ENCODE measurements at places on chromosomes 7 and 10.

DNA sequence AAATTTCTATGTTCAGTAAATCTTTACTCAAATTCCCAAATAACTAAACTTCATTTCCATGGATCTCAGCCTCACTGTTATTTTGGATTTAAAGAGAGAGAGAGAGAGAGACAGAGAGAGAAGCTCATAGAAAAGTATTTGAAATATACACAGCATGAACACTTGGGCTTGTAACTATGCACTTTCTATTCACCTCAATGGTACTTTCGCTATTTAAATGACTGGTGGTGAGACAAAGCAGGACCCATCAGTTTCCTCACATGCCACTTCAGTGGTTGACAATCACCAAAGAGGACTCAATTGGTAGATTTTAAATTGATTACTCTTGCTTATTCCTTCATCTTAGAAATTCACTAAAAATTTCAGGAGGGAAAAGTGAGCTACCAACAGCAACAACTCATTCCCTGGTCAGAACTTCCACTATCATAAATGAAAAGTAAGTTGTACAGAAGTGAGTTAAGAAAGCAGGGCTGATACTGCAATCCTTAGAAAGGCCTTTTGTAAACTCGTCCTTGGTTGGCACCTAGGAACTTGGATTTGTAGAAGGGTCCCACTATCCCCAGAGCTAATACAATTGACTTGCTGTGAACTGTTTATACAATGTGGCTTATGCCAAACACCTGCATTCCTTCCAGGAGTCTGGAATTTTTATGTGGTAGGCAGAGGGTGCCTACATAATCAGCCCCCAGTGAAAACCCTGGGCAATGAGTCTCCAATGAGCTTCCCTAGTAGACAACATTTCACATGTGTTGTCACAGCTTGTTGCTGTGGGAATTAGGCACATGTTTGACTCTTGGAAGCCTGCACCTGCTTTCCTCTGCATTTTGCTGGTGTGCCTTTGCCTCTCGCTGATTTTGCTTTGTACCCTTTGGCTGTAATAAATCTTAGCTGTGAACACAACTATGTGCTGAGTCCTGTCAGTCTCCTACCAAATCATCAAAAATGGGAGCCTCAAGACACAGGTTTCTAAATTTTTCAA lies 10.8 kb downstream of the ERLIN1 start:
- H3K4me1 ChIP-seq, result no peaks in the 10 kb centered on the region
- no peaks in the 10 kb centered on the region for H3K27me3 ChIP-seq
- no peak overlapping the region for H3K27ac ChIP-seq
- DNase-seq, result no peak
- H3K36me3 ChIP-seq, result peaks cover 72% of the 10 kb centered on the region
- H3K4me3 ChIP-seq, result no peak overlapping the region

- H3K4me3 ChIP-seq, result no peak overlapping the region
- no peak for DNase-seq
- H3K36me3 ChIP-seq, result no peaks in the 10 kb centered on the region
- H3K27ac ChIP-seq, result no peak overlapping the region
- no peaks in the 10 kb centered on the region for H3K27me3 ChIP-seq
Measured at GRCh38 chr10:126407831-126408230, 19.6 kb upstream of the ADAM12 start.

DNA sequence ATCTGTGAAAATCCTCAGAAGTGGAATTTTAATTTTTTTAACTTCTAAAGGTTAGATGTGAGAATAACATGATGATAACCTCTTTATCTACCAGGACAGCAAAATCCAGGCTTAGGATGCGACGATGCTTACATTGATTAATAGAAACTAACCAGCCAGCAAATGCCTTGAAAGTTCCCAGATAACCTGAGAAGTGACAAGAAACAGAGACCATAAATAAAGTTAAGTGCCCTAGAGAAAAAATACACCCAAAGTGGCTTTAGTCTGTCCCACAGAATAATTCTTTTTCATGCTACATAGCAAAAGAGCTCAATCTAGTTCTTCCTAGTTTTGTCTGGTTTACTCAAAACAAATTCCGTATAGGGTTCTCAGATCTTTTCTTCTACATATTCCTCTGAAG lies 262.7 kb downstream of the WDR11 start:
- H3K27me3 ChIP-seq, result no peaks in the 10 kb centered on the region
- H3K27ac ChIP-seq, result no peak overlapping the region
- no peaks in the 10 kb centered on the region for H3K4me1 ChIP-seq
- DNase-seq, result no peak
- H3K36me3 ChIP-seq, result no peaks in the 10 kb centered on the region

- no peaks in the 10 kb centered on the region for H3K27me3 ChIP-seq
- H3K4me3 ChIP-seq, result no peak overlapping the region
- no peaks in the 10 kb centered on the region for H3K36me3 ChIP-seq
- no peak overlapping the region for H3K27ac ChIP-seq
- DNase-seq, result no peak
Measured at GRCh38 chr7:36155811-36156361, 2.8 kb downstream of the EEPD1 start.

DNA sequence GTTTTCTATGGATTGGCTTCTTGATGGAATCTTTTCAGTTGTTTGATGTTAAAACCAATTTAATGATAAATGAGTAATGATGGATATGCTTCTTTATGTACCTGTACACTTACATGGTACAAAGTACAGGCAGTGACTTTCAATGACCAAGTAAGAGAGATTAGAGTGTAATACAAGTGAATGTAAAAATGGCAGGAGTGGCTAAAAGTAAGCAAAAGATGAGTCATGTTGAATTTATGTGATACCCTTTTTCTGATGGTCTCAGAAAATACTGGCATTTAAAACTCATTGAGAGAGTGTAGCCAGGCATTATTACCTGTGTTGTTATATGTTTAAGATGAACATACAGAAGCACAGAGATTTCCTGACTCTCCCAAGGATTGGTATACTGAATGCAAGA lies 97.1 kb downstream of the GPR85 start:
- H3K4me3 ChIP-seq, result no peak overlapping the region
- H3K36me3 ChIP-seq, result no peaks in the 10 kb centered on the region
- no peaks in the 10 kb centered on the region for H3K27me3 ChIP-seq
- no peaks in the 10 kb centered on the region for H3K4me1 ChIP-seq
- DNase-seq, result no peak

DNA sequence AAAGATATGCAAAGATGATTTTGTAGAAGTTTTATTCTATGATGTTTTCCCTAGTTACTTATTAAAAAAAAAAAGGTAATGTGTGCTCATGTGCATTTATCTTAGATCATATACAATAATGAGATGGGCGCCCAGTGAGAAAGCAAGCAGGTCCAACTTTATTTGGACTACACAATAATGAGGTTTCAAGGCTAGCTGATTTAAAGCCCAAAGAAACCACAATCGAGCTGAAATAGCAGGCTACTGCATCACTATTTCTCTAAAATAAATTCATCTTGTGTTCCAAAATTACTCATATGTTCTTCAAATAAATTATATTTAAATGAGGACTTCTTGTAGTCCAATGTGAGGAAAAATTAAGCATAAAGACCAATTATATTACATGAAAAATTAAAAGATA lies 110.1 kb downstream of the JMJD1C start:
- no peaks in the 10 kb centered on the region for H3K36me3 ChIP-seq
- H3K27ac ChIP-seq, result no peak overlapping the region
- no peak overlapping the region for H3K4me3 ChIP-seq
- no peaks in the 10 kb centered on the region for H3K4me1 ChIP-seq

- no peak overlapping the region for H3K4me3 ChIP-seq
- H3K4me1 ChIP-seq, result no peaks in the 10 kb centered on the region
- no peaks in the 10 kb centered on the region for H3K27me3 ChIP-seq
- H3K36me3 ChIP-seq, result no peaks in the 10 kb centered on the region
Measured at GRCh38 chr10:127047878-127048238, 142.6 kb downstream of the DOCK1 start.

- DNase-seq, result no peak
- no peaks in the 10 kb centered on the region for H3K4me1 ChIP-seq
- no peaks in the 10 kb centered on the region for H3K27me3 ChIP-seq
- H3K27ac ChIP-seq, result no peak overlapping the region
- no peak overlapping the region for H3K4me3 ChIP-seq
- H3K36me3 ChIP-seq, result no peaks in the 10 kb centered on the region
Measured at GRCh38 chr7:73976761-73977618, 51.0 kb upstream of the ELN start.

- no peaks in the 10 kb centered on the region for H3K4me1 ChIP-seq
- H3K27me3 ChIP-seq, result no peaks in the 10 kb centered on the region
- H3K36me3 ChIP-seq, result no peaks in the 10 kb centered on the region
- no peak overlapping the region for H3K27ac ChIP-seq
- no peak overlapping the region for H3K4me3 ChIP-seq
- no peak for DNase-seq
Measured at GRCh38 chr10:21080261-21080660, 183.2 kb upstream of the NEBL start.

DNA sequence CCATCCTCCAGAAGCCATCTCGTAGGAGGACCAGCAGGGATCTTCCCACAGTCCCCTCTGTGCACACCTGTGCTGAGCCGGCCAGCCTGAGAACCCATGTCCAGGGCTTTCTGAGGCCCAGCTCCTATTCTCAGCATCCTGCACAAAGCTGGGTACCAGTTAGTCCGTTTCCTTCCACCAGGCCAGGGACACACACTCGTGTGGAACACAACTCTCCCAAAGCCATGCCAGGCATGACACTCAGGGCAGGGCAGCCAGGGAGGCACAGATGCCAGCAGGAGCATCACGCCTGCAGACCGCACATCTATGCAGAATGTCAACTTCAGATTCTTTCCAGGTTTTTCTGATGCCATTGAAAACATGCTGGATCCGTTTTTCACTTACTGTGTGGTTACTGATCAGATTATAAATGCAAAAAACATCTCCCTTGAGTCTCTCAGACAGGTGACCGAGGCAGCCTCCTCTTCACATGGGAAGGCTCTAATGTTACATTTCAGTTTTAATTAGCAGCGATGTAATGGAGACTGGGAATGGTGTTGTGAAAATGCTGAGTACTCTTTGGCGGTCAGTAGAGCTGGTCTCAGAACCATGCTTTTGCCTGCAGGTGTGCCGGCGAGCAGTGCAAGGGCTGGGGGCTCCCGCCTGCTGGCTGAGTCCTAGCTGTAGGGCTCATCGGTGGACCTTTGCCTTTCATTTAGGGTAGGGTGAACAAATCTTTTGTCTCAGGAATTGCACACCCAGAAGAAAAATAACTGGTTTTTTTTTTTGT lies 3.3 kb upstream of the SUN1 start:
- no peak for DNase-seq
- H3K27ac ChIP-seq, result no peak overlapping the region
- peaks cover 6% of the 10 kb centered on the region for H3K36me3 ChIP-seq
- H3K4me3 ChIP-seq, result no peak overlapping the region
- peaks cover 40% of the 10 kb centered on the region for H3K4me1 ChIP-seq

GRCh38 chr10:117222976-117223692 lies 17.8 kb upstream of the SLC18A2 start:
- no peaks in the 10 kb centered on the region for H3K36me3 ChIP-seq
- H3K27ac ChIP-seq, result no peak overlapping the region
- no peak for DNase-seq
- H3K4me1 ChIP-seq, result no peaks in the 10 kb centered on the region
- H3K27me3 ChIP-seq, result no peaks in the 10 kb centered on the region

DNA sequence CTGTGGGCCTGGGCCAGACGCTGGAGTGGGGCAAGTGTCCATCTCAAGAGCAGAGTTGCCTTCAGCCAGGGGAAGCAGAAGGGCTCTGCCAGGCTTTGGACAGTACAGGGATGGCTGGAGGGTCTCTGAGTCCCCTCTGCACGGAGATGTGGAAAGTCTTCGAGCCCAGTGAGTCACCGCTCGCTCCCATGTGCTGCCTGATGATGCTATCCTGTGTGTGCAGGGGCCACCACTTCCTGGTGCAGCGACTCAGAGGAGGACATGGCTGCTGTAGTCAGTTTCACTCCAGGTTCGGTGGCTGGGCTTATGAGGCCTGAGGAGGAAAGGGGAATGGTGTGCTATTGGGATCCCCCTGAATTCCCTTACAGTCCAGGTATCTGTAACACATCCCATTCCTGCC lies 6.0 kb downstream of the ADCYAP1R1 start:
- no peak overlapping the region for H3K27ac ChIP-seq
- H3K4me3 ChIP-seq, result no peak overlapping the region
- DNase-seq, result no peak
- peaks cover 9% of the 10 kb centered on the region for H3K27me3 ChIP-seq

- no peak overlapping the region for H3K4me3 ChIP-seq
- no peaks in the 10 kb centered on the region for H3K27me3 ChIP-seq
- H3K4me1 ChIP-seq, result no peaks in the 10 kb centered on the region
- no peaks in the 10 kb centered on the region for H3K36me3 ChIP-seq
Measured at GRCh38 chr7:121752706-121753105, 120.3 kb upstream of the PTPRZ1 start.

DNA sequence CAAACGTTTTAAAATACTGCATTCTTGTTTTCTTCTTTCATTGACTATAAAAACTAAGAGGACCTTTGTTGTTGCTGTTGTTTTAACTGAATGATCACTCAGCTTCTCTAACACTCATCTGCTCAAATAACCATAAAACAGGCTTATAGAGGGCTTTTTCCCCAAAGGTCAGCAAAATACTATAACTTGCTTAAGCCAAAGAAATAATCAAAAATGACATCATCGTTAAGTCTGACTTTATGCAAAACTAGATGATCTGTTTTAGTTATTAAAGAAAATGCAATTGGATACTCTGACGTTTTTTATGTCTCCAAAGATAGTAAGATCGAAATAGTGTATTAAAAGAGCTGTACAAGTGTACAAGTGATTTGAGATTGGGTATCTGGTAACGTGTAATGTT lies 152.9 kb downstream of the SEMA3A start:
- H3K27ac ChIP-seq, result no peak overlapping the region
- H3K36me3 ChIP-seq, result no peaks in the 10 kb centered on the region
- no peaks in the 10 kb centered on the region for H3K4me1 ChIP-seq

GRCh38 chr7:140631021-140631420 lies 9.6 kb downstream of the DENND2A start:
- peaks cover 2% of the 10 kb centered on the region for H3K27me3 ChIP-seq
- H3K27ac ChIP-seq, result no peak overlapping the region
- no peaks in the 10 kb centered on the region for H3K4me1 ChIP-seq
- DNase-seq, result no peak
- no peaks in the 10 kb centered on the region for H3K36me3 ChIP-seq

DNA sequence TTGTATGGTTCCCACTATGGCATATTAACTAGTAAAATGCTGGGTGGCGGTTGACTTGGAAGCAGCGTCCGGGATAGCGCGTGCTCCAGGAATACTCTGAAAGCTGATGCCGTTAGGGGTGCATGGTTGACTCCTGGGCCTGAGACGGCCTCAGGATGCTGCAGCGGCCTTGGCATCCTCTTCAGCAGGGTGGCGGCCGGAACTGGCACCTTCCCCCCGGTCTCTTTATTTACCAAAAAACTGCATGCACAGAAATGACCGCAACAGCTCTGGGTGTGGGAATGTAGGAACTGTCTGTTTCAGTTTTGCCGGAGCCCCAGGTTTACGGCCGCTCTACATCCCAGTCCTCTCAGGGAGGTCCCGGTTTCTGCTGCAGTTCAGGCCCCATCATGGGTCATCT lies 28.8 kb downstream of the PFKP start:
- H3K27ac ChIP-seq, result no peak overlapping the region
- peaks cover 30% of the 10 kb centered on the region for H3K4me1 ChIP-seq
- H3K4me3 ChIP-seq, result peak overlapping the region; percentile 12
- DNase-seq, result no peak

DNA sequence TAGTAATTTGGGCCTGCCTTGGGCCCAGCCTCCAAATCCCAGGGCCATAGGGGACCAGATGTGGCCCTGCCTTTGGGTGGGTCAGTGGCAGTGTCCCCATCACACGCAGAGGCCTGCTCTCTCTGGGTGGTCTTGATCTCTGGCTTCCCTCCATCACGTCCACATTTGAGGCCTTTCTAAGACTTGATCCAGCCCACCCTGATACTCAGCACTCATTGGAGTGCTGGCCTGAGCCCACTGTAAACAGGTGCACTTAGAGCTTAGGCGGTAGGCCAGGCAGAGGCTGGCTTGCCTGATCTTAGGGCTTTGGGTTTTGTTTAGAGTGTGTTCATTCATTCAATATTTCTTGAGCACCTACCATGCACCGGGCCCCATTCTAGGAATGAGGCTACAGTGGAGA lies 52.6 kb downstream of the TBATA start:
- no peak overlapping the region for H3K27ac ChIP-seq
- H3K27me3 ChIP-seq, result no peaks in the 10 kb centered on the region
- no peak overlapping the region for H3K4me3 ChIP-seq

All from CD4-positive, alpha-beta T cell (primary cell).